ENCODE measurements at places on chromosomes 16 and 17.

GRCh38 chr17:11056926-11057325, 184.1 kb upstream of the SHISA6 start:
- DNase-seq = no peak

DNA sequence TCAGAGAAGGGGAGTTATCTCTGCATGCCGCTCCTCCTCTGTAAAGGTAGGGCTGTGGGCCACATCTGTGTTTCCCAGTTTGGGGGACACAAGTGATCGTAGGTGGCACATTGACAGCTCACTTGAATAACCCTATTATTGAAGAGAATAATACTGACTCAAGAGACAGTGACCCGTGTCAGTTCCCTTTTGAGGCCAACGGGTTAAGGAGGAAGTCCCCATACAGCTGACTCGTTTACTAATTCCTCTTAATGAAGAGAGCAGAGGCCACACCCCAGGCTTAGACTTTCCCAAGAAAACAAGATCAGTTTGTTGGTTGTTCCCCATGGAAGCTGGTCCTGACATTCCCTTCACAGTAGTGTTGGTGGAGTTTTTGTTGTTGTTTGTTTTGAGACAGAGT, 33.0 kb downstream of the IL4R start:
- DNase-seq = no peak

GRCh38 chr16:87634411-87634810, 32.1 kb downstream of the JPH3 start:
- DNase-seq = no peak

- DNase-seq = no peak
These were observed 615 bp downstream of the PHKG2 start for GRCh38 chr16:30748634-30749445.

GRCh38 chr16:54533856-54534490, 247.4 kb upstream of the IRX3 start:
- DNase-seq = no peak

DNA sequence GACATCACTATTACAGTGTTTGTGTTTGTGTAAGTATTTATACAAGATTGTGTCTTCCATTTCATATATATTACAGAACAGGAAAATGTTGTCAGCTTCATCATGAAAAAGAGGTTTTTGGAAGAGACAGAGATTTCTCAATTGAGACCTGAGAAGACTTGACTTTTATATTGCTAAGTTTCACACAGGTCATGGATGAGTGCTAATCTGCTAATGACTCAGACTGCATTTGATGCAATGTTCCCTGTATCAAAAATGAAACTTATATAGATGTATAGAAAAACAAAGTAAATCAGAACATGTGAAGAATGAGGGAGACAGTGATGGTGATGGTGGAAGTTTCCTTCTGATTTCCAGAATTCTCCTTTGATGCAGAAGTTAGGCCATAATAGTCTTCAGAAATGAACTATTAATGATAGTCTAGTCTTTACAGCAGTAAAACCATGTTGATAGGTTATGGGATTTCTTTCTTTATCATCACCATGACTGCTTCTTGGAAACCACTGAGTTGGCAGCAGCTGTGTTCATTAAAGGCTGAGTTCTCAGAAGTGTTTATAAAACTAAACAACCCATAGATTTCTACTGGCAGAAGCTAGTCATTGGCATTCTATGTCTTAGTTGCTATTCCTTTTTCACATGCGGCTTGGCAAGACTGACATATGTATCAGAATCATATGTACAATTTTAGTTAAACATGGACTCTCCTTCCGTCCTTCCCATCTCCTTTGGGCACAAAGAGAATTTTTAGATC, 56.1 kb downstream of the PCTP start:
- no peak for DNase-seq

- no peak for DNase-seq
These were observed 564.2 kb downstream of the WWOX start for GRCh38 chr16:78663690-78664089.

- no peak for DNase-seq
These were observed 19.6 kb downstream of the TMC5 start for GRCh38 chr16:19437280-19437679.

- DNase-seq = no peak
These were observed 26.6 kb upstream of the MFSD6L start for GRCh38 chr17:8825802-8826201.

GRCh38 chr16:19837984-19838707, 46.5 kb downstream of the GPRC5B start:
- DNase-seq = no peak

GRCh38 chr16:66904846-66905632, 13.6 kb downstream of the CDH16 start:
- no peak for DNase-seq

GRCh38 chr16:64398793-64399192, 723.1 kb downstream of the CDH11 start:
- no peak for DNase-seq

- no peak for DNase-seq
These were observed 5.5 kb upstream of the MXRA7 start for GRCh38 chr17:76716146-76716838.

GRCh38 chr17:49703557-49704277, 4.0 kb downstream of the SLC35B1 start:
- no peak for DNase-seq

DNA sequence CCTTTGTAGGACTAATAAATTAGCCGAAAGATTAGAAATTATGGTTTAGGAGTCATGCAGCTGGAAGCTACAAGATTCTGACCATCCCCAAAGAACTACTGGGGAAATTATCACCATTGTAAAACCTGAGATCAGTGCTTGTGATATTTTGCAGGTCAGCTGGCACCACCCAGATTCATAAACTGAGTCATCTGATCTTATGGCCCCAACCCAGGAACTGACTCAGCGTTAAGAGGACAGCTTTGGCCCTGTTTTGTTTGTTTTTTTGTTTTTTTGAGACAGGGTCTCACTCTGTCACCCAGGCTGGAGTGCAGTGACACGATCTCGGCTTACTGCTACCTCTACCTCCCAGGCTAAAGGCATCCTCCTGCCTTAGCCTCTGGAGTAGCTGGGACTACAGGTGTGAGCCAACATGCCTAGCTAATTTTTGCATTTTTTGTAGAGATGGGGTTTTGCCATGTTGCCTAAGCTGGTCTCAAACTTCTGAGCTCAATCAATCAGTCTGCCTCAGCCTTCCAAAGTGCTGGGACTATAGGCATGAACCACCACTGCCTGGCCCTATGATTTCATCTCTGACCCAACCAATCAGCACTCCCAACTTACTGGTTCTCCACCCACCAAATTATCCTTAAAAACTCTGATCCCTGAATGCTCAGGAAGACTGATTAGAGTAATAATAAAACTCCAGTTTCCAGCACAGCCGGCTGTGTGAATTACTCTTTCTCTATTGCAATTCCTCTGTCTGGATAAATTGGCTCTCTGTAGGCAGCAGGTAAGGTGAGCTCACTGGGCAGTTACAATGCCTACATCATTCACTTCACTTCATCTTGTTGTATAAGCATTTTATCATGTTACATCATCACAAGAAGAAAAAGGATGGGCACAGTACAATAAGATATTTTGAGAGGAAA, 79.4 kb upstream of the KSR1 start:
- DNase-seq = no peak

DNA sequence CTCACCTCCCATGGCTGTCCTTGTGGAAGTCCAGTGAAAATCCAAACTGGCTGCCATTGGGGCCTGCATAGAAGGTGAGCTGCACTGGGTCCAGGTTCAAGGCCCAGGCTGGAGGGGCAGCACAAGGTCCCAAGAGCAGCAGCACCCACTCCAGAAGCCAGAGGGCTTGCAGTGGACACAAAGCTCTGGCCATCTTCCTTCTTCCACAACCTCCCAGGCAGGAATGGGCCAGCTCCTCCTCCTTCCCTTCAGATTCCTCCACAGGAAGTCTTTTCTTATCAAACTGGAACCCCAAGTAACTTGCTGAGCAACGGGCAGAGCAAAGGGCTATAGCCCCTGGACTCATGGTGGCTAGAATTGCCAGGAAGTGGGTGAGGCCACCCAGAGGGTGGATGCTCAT, at the start of gene ITGA2B:
Gene ITGA2B, minus strand, starts transcription at position 369 of the 400 bp plus-strand sequence. Its CDS starts 176 bp downstream, at position 193.
- no peak for DNase-seq

DNA sequence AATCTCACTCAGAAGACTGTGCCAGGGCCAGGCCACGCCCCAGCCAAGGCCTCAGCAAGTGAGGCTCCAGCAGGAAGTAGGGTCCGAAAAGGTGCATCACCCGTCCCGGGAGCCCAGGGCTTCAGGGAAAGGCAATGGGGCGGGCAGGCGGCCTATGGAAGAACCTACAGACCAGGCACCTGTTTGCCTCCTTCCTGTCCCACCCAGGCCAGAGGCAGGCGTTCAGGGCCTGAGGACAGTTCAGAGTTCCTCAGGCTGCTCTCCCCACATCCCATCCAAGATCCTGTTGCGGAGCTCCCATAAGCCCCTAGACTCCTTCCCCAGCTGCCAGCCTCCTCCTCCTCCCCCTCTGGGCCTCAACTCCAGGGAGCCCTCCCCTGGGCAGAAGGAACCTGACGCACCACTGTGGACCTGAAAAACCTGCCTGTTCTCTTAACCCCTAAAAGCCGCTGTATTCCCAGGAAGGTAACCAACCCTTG, 2.3 kb downstream of the CLUH start:
- DNase-seq = no peak

DNA sequence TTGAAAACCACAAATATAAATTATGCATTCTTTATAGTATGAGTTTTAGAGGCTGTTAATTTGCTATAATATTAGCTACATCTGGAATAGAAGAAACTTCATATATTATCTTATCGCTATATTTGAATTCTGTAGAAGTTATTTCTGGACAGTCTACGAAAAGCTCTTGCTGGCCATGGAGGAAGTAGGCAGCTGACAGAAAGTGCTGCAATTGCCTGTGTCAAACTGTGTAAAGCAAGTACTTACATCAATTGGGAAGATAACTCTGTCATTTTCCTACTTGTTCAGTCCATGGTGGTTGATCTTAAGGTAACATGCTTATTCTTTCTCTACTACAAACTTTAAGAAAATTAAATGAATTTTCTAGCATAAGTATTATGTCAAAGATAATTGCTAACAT, 96.8 kb downstream of the OMG start:
- no peak for DNase-seq

DNA sequence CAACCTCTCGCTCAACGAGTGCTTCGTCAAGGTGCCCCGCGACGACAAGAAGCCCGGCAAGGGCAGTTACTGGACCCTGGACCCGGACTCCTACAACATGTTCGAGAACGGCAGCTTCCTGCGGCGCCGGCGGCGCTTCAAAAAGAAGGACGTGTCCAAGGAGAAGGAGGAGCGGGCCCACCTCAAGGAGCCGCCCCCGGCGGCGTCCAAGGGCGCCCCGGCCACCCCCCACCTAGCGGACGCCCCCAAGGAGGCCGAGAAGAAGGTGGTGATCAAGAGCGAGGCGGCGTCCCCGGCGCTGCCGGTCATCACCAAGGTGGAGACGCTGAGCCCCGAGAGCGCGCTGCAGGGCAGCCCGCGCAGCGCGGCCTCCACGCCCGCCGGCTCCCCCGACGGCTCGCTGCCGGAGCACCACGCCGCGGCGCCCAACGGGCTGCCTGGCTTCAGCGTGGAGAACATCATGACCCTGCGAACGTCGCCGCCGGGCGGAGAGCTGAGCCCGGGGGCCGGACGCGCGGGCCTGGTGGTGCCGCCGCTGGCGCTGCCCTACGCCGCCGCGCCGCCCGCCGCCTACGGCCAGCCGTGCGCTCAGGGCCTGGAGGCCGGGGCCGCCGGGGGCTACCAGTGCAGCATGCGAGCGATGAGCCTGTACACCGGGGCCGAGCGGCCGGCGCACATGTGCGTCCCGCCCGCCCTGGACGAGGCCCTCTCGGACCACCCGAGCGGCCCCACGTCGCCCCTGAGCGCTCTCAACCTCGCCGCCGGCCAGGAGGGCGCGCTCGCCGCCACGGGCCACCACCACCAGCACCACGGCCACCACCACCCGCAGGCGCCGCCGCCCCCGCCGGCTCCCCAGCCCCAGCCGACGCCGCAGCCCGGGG, 1.3 kb downstream of the FOXC2 start:
- DNase-seq = no peak

- DNase-seq = peak; percentile 72
These were observed 424 bp downstream of the HOXB2 start for GRCh38 chr17:48544349-48545021.

GRCh38 chr17:67485666-67486065, 108.6 kb downstream of the PITPNC1 start:
- no peak for DNase-seq

DNA sequence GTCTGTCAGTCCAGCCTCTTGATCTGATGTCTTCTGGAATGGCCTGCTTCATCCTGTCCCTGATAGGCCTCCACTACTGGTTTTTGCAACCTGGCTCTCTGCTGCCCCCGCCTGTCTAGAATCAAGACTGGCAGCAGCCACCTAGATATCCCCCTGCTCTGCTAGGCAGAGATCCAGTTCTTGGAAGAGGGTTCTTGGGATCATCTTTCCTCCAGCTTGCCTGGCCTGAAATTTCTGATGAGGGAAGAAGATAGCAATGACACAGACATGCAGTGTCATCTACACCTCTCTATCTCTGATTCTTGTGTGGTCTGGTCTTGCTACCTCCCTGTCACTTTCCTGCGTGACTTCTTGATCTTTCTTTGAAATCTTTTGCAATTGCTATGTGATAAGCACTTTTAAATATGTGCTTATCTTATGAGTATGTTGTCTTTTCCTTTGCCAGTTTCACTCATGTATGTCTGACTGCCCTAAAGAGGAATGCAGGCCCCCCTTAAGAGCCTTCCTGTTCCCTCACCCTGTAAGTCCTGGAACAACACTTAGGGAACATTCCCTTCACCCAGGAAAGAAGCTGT, 20.3 kb upstream of the NFATC3 start:
- DNase-seq = no peak

DNA sequence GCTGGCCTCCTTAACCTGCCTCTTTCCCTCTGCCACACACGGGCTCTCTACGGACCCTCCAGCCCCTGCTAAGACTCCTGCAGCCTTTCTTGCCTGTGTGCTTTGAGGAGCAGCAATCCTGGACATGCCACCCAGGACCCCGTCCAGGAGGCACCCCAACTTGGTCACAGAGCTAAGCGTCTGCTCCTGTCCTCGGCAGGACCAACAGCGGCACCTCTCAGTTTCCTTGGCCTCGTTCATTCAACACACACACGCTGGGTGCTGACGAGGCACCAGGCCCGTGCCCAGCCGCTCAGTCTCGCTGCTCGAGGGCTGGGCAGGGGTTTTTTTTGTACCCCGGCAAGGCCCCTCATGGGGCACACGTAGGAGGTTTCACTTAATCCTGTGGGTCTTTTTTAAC, 15.2 kb downstream of the RPH3AL start:
- no peak for DNase-seq

Data from NCI-H446 (cell line).